ENCODE measurements at places on chromosomes 13 and 19.
A peak's percentile ranks its signal among the peaks of the same experiment; 100 is the strongest.

- no peak for DNase-seq
These were observed 24.2 kb downstream of the NEK5 start for GRCh38 chr13:52104624-52105023.

DNA sequence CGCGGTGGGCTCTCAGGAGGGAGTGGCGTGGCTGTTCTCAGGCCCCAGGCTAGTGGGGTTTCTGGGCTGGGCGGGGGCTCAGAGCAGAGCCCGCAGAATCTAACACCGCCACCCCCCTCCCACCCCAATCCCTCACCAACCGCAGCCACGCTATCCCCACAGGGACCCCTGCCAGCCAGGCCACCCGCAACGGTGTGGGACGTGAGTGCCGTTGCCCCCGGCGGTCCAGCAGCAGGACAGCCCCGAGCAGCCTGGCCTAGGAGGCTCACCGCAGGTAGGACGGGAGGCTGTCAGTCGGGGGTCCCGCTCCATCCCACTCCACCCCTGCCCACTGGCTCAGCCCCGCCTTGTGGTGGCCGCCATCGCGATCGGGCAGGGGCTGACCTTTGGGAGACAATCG is at the start of gene NTN5:
NTN5 (minus strand) TSS at position 24 of the 400 bp plus-strand sequence. CDS start 2,031 bp downstream, outside the sequence.
- no peak for DNase-seq

GRCh38 chr13:112803422-112803821 is 113.6 kb downstream of the ATP11A start:
- DNase-seq = no peak

DNA sequence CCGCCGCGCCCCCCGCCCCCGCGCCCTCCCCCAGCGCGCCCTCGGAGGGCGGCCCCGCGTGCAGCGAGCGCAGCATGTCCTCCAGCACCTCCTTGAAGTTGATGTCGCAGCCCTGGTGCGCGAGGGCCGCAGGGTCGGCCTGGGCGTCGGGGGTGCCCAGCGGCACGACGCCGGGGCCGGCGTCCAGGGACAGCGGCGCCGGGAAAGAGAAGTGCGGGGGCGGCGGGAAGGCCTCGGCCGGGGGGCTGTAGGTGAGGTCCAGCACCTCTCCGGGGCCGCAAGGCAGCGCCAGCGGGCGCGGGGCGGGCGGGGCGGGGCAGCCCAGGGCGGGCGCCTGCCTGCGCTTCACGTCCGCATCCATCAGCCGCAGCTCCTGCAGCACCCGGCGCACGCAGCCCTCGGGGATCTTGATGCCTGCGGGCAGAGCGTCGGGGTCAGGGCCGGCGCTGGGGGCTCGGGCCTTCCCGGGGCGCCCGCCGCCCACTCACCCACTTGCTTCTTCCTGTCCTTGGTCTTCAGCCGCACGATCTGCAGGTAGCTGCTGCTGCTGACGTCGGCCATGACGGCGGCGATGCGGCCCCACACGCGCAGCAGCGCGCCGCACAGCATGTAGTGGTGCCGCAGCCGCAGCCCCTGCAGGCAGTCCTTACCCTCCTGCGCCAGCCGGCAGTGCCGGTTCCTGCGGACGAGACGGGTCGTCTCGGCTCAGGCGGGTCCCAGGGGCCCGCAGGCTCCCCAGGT is 4.7 kb downstream of the GPX4 start:
- DNase-seq = no peak

DNA sequence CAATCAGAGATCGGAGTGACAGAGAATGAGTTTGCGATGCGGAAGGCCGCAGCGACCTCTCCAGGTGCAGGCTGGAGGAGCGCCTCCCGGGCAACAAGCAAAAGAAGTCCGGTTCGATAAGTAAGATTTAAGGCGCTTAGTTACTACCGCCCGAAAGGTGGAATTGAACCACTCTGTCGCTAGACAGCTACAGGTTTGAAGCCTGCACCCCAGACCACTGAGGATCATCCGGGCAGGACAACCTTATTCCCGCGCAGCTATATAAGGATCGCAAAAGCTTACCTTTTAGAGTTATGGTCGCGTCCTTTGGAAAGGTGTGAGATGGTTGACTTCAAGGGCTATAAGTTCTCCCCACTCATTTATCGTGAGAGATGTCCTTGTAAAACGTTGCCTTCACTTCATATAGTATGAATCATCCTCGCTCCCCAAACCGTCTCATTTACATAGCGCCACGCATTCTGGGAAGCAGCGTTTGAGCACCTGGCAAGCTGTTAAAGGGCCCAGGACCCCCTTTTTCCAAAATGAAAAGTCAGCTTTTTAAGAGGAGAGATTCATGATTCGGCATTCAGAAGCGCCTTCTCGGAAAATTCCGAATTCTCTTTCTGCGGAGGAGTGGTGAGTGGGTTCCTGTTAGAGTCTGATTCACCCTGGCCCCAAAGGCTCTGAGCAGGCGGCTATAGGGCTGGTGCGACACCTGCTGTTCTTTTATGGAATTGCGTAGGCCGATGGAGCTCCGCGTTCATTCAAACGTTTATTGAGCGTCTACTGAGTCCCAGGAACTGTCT is 10.8 kb downstream of the FOSB start:
- peak; percentile 89 for DNase-seq

All from AG09309 (cell line).